ENCODE measurements at places on chromosomes 3 and 15.

GRCh38 chr3:134299185-134299887 is 48.7 kb upstream of the RYK start:
- DNase-seq = no peak

DNA sequence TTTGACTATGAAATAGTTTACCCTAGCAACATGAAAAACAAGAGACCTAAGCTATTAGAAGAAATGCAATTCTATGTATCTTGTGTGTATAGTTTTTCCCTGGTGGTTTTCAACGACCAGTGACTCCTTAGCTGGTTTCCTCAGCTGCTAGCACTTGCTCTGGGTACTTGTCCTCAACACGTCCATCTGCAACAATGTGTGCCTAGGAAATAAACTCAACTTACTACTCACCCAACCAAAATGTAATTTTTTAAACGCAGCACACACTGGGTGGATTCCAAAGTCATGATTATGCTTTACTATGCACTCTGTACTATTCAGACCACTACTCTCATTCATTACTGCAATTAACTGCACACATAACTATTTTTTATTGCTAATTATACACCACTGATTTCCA is 31.0 kb downstream of the CPA3 start:
- no peak for DNase-seq

DNA sequence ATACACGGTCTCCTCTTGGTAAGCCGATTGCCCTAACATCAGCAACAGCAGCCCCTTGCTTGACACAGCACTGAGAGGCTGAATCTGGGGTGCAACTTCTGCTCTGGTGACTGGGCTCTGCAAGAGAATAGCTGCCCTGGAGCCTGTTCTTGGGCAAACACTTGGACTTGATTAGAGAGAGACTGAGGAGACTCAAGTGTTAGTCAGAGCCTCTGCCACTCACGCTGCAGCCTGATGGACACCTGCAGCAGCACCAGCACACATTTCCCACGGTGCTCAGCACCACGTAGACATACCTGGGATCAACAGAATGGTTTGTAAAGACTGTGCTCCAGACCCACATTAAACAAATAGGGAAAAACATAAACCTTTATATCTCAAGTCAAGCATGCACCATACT is 35.8 kb upstream of the UMPS start:
- no peak for DNase-seq

- no peak for DNase-seq
Measured at GRCh38 chr3:15685927-15686326, 84.4 kb downstream of the BTD start.

DNA sequence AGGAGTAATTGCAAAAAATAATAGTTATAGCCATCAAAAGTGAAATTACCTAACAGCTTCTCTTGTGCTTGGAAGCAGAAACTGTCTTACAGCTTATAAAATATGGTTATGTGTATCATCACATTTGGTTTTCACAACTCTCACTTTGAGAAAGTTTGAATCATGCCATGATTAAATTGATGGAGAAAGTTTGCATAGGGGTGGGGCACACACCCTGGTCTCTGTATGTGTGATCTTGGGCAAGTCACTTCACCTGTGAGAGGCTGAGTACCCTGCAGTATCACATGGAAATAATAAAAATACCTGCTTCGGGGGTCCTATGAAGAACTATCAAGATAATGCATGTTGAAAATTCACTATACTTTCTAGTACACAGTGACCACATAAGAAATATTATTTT is 471.4 kb downstream of the RAP2B start:
- DNase-seq = no peak

Measured in type B pancreatic cell (in vitro differentiated cells).